ENCODE measurements at places on chromosomes 3 and 15.

DNA sequence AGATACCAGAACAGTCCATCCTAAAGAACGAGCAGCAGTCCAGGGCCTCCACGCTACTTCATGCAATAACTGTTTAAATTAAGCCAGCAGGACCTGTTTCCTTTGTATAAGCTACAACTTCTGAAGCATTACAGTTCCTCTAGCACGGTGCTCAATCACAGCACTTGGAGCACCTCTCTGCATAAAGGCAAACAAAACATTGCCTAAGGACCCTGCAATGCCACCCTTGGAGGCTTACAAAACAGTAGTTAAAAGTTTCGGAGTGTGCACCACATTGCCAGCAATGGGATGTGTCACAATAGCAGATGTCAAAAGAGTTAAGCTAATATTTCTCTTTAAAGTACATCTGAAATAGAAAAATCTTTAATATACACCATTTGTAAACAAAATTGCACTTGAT is 2.6 kb upstream of the VPS39 start:
- no peak for DNase-seq

GRCh38 chr3:62214850-62215249 is 158.5 kb downstream of the FEZF2 start:
- DNase-seq, result no peak

DNA sequence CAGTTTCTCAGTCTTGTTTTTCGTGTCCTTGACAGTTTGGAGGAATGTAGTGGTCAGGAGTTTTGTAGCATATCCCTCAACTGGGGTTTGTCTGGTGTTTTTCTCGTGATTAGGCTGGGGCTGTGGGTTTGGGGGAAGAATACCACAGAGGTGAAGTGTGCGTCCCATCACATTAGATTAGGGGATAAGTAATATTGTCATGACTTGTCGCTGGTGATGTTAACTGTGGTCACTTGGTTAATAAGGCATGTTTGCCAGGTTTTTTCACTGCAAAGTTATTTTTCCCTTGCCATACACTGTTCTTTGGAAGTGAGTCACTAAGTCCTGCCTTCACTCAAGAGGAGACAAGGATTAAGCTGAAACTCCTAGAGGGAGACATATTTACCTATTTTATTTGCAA is 39.1 kb downstream of the PAK2 start:
- DNase-seq, result no peak

- no peak for DNase-seq
These were observed 2.1 kb downstream of the GHRL start for GRCh38 chr3:10290481-10291176.

GRCh38 chr3:101383156-101383575 is 62.8 kb upstream of the IMPG2 start:
- DNase-seq, result no peak

DNA sequence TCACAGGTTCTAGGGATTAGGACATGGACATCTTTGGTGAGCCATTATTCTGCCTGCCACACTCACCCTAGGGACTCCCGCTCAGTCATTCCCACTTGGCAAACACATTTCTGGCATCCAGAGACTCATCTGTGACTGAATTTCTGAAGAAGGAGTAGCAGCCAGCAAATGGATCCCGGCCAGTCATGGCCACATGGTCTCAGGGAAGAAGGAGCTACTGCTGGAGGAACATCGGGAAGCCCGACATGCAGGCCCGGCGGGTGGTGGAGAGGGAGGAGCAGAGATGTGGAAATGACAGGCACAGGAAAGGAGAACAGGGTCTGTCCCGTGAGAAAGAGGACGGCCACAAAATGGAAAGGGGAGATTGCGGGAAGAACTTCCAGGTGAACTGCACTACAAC is 65.4 kb downstream of the SEMA5B start:
- no peak for DNase-seq

DNA sequence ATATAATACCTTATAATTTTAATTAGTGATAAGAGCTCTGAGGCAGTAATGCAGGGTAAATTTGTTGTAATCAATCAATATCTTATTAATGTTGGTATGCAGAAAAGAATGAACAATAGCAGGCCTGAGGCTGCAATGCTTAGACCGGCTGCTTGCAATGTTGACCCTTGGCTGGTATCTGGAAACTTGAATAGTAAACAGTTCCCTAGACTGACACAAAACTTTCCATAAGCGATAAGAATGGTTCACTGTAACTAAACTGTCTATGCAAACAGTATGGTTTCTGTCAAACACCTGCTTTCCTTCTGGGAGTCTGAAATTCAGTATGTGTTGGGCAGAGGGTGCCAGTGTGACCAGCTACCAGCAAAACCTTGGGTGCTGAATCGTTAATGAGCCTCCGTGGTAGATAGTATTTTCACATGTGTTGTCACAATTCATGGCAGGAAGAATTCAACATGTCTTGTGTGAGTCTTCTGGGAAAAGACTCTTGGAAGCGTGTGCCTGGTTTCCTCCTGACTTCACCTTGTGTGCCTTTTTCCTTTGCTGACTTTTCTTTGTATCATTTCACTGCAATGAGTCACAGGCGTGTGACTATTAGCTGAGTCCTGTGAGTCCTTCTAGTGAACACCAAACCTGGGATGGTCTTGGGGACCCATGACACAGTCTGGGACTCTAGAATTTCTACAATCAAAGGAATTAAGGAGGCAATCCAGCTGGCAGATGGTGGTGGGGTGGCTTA is 30.7 kb upstream of the CLRN1 start:
- no peak for DNase-seq

DNA sequence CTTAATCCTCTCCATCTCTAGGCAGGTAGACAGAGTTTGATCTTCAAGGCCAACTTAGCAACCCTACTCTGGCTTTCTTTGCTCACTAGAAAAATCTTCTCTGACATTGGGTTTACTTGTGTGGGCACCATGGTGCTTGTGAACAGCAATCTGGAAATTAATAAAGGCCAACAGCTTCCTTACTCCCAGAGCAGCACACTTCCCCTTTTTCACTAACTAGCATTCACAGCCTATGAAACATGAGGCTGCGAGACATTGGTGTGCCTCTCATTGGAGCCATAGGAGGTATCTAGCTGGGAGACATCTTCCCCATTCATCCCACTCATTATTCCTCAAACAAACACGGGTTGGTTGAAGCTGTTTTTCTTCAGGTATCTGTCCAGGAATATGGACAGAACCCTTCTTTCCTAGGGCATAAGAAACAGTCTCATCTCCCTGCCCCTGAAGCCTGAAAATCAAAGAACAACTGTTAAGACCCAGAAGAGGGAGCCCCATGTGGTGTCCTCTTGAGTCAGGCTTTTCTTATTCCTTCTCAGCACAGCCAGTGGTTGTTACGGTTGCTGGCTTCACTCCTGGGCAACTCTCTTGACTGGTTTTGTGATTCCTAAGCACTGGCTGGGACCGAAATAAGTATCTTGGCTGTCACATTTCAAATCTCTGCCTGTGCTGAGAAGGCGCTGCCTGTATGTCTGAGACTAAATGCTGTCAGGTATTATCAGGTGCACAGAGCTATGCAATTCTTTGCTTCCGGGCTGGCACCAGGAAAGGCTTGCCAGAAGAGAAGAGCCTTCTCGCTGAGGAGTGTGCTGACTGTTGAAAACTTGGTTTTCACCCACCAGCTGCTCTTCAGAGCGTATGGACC is 194.4 kb downstream of the FEZF2 start:
- DNase-seq, result no peak

GRCh38 chr15:69892351-69892750 is 205.4 kb downstream of the TLE3 start:
- no peak for DNase-seq

DNA sequence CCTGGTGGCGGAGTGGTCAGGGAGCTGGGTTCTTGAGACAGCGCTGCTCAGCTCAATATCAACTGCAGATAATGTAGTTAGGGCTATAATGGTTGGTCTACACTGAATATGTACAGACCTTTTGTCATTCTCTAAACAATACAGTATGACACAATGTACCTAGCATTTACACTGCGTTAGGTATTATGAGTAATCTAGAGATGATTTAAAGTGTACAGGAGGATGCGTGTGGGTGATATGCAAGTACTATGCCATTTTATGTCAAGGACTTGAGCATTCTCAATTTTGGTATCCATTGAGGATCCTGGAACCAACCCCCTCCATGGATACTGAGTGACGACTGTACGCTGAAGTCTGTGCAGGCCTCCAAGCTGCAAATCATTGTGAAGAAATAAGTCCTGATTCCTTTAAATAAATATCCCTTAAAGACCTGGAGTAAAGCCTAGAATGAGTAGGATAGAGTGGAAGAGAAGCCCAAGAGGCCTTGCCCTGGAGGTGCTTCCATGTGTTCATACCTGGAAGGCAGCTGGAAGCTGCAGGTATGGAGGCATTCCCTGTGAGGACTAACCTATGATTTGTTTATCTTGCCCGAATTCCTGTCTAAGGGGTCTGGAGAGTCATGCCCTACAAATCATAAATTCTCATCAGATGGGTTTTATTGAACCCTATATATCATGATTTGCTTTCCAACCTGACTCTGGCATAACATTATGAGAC is 15.7 kb upstream of the RTP1 start:
- DNase-seq, result no peak

- DNase-seq, result no peak
These were observed 52.8 kb upstream of the DGKG start for GRCh38 chr3:186414735-186415419.

DNA sequence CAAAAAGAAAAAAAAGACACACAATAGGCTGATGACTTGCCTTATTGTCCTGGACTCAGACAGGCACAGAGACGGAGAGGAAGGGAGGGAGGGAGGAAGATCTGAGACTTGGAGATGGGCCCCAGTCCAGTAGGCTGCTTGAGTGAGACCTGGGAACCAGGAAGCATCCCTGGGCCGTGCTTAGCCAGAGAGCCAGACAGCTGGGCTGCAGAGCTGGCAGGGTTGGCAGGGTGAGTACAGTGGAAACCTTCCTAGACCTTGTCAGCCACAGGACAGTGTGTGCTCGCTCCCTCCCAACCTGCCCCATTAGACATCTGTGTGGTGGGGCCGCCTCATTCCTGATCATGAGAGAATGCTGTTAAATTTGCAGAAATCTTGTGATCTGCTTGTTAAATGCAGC is 107.9 kb upstream of the ALDH1A3 start:
- DNase-seq, result no peak

DNA sequence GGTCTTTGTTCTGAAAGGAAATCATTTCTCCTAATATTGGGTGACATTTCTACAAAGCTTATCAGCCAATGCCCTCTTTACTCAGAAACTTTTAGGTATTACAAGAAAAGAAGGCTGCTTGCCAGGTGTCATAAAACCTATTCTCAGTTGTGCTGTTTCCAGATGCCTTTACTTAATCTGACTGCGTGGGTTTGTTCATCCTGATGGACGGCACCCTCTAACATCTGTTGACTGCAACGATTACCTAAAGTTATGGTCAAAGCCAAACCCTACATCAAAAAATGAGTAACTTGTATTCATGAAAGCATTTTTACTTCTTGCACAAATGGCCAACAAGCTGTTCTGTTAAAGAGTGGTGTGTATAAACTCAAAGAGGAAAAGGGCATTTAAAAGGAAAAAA is 207.7 kb upstream of the PDZRN3 start:
- DNase-seq, result no peak

DNA sequence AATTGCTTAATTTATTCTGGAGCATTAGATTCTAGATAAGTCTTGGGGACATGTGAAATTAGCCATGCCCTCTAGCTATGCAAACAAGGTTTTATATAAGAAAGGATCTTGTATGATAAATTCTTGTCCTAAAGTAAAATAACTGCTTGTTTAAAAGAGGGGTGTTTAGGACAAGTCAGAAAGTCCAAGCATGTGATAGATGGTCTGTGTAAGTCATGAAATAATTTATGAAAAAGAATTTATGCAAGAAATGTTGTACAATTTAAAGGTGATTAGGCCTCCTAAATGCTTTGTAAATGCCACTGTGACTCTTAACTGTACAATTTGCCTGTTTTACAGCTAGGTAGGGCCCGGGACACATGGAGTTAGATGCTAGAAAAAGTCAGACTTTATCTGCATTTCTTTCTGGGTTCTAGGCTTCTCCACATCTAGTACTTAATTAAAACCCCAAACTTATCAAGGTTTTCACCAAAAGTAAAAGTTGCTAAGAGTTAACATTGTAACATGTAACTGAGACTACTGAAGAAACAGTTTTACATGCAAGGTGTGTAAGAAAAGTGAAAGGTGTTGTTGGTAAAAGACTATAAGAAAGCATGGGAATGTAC is 13.2 kb downstream of the LINS1 start:
- no peak for DNase-seq

DNA sequence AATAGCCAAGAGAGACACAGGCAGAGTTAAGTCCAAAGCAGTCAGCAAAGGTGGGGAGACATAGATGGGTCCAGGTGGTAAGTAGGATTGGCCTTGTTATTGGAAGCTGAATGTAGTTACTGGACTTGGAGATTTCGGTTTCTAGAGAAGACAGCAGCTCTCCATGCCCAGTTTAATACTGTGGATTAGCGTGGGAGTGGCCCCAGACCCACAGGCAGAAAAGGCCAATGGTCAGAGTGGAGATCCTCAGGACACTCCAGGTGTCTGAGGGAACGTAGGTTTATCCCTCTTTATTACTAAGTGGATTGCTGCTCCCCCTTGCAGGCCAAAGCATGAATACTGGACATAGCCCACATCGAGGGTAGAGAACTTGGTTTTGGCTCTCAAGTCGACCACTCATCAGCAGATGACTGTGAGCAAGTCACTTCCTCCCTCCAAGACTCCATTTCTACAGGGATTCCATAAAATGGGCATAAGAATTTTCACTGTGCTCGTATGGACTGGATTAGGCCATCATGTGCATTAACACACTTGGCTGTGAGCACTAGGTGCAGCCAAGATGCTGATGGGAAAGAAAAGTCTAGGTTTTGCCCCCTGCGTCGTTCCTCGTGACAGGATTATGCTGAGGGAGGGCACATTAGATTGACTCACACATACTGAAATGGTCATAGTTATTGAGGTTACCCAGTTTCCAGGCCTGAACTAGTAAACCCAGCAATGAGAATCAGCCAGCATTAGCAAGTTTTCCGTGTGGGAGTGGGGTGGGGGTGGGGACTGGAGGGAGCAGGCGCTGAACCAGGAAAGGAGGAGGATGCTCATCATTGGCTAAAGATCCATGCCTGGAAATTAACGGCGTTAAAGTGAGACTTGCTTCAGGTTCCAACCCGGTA is 225.2 kb upstream of the TPRG1 start:
- DNase-seq, result no peak

DNA sequence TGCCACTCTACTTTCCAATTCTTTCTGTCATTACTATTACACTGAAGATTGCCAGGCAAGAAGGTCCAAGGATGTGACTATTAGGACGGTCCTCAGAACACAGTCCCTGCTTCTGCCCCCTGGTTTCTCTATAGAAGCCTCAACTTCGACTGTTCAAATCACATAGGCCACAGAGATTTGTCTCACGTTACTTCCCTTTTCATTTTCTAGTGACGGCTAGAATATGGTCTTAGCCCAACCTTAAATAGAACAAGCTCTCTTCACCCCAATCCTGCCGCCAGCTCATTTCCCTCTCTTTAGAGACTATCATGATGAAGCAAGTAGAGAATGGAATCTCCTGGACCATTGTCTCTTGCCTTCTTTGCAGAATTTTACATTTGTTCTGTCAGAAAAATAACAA is 84.9 kb downstream of the TIGIT start:
- DNase-seq, result no peak
